ENCODE measurements at places on chromosomes 3 and 15.
A peak's percentile ranks its signal among the peaks of the same experiment; 100 is the strongest.

- DNase-seq: no peak
These were observed 124.4 kb upstream of the PHLDB2 start for GRCh38 chr3:111734652-111735051.

DNA sequence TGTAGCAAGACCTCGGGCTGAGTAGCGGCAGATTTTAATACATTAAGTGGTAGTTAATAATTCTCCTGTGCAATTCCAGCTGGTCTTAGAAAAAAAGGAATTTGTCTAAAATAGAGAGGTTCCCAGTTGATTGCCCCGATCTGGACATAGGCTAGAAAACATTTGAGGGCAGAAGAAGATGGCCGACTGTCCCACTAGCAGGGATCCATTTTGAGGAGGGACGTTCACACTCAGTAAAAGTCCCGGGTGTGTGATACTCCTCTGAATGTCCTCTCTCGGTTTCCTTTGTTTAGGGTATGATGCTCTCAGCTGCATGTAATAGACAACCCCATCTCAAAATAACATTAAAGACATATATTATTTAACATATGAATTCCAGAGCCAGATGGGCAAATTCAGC is 77.9 kb upstream of the OXTR start:
- no peak for DNase-seq

DNA sequence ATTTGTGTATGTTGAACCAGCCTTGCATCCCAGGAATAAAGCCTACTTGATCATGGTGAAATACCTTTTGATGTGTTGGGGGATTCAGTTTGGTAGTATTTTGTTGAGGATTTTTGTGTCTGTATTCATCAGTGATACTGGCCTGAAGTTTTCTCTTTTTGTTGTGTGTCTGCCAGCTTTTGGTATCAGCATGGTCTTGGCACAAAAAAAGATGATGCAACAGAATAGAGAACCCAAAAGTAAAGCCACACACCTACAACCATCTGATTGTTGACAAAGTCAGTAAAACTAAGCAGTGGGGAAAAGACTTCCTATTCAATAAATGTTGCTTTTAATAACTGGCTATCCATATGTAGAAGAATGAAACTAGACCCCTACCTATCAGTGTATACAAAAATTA is 77.6 kb downstream of the TCF12 start:
- no peak for DNase-seq

DNA sequence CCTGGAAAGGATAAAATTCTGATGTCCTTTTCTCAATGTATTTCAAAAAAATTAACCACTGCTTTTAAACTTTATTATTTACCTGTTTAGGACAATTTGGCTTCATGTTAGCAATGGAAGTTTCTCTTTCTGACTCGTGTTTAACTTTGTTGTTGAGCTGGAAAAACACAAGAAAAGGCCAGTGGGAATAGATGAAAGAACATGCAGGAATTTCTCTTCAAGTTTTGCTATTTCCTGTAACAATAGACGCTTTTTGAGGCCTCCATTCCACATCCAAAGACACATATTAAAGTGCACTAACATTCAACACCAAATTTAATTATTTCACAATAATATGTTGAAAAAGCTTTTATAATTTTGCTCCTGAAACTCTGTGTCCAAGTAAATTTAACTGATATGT is 9.7 kb downstream of the RBMS3 start:
- DNase-seq: no peak

GRCh38 chr15:95557226-95558046 is 773.1 kb upstream of the NR2F2 start:
- peak; percentile 88 for DNase-seq

GRCh38 chr15:43932907-43933306 is 106.1 kb downstream of the WDR76 start:
- peak; percentile 49 for DNase-seq

- peak; percentile 38 for DNase-seq
These were observed 165.0 kb downstream of the NR1D2 start for GRCh38 chr3:24110051-24110450.

DNA sequence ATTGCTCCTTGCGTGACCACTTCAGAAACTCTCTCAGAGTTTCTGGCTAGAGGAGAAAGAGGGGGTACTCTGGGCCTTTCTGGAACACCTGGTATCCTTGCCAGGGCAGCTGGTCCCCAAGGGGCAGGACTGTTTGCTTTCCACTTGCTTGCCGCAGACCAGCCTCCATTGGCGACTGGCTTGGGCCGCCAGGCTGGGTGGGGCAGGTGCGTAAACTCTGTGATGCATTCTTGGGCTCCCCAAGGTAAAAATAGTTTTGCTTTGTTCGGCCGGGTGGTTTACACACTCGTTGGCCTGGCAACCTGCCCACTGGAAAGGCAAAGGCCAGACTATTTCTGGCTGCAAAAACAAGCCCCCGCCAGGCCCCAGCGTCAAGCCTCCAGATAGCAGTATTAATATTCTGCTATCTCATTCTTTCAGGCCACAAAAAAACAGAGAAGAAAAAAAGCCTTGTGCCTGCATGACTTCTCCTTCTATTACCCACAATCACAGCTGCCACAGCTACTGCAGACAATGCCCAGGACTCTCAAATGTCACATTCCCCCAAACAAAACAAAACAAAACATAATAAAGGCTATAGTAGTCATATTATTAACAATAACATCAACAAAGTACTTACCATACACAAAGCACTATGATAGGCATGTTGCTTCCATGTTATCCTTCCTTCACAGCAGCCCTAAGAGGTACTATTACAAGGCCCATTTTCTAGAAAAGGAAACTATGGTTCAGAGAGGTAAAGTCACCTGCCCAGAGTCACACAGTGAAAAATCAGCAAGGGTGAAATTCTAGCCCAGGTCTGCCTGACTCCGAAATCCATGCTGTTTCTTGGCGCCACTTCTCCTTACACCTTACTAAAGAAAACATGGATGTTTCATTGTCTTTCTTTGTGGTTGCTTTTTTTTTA is 14.0 kb upstream of the SSUH2 start:
- DNase-seq: no peak

- peak; percentile 40 for DNase-seq
These were observed 64.8 kb downstream of the SAMMSON start for GRCh38 chr3:70064194-70064779.

DNA sequence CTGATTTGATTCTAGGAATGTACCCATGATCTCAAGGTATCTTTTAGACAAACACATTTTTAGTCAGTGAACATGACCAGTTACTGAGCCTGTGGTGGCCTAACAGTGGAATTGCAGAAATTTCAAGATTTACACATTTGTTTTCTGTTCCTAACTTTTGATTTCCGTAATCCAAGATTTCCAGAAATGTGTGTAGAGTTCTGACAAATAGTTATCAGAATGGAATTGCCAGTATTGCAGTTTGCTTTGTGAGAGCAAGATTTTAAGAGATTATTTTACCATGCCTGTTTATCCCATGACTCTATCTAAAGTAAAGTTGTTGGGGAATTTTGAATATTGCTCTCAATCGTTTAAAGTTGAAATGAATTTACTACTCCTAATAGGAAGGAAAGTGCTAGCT is 11.7 kb upstream of the UTS2B start:
- DNase-seq: no peak
